ENCODE measurements at places on chromosomes 2 and 18. TPM values are rescaled to one million over a fixed set of nuclear protein-coding genes. Genes with fewer than 3 reads are reported as not detected.

SKA1 gene
- total RNA-seq = 1.5 TPM

- H3K27me3 ChIP-seq = no peaks in the 10 kb centered on the region
- peak overlapping the region; percentile 78 for H3K27ac ChIP-seq
- H3K4me3 ChIP-seq = peak overlapping the region; percentile 46
- DNase-seq = no peak
- H3K36me3 ChIP-seq = no peaks in the 10 kb centered on the region
Measured at GRCh38 chr2:133674066-133674432, 105.8 kb upstream of the NCKAP5 start.

GDF7 gene
- total RNA-seq = 3.5 TPM

DNA sequence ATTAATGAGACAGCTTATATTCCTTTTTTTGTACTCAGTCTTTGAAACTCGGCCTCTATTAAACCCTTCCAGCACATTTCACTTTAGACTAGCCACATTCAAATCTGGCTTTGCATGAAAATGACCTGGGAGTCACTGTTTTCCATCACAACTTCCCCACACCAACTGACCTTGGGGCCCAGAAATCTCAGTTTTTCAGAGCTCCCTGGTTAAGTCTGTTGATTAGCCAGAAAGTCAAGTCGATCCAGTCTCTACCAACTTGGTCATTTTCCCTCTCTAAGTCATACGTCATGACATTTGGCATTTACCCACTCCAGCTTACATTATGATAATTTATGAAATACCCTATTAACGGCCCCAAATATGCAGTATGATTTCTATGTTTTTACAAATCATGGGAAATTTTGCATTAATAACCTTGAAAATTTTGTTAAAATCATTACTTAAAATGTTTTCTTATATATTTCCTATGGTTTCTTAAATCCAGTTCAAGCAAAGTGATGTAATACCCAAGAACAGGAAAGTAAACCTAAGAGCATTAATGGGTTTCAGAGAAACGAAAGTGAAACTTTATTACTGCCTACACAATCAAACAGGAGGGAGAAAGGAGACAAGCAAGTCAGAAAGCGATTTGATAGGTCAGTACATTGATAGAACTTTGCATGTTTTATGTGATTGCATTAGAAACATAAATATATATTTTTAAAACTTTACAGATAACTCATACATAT lies 77.1 kb downstream of the SPATS2L start:
- H3K4me3 ChIP-seq = no peak overlapping the region
- H3K27ac ChIP-seq = no peak overlapping the region
- no peak for DNase-seq
- H3K27me3 ChIP-seq = no peaks in the 10 kb centered on the region

DNA sequence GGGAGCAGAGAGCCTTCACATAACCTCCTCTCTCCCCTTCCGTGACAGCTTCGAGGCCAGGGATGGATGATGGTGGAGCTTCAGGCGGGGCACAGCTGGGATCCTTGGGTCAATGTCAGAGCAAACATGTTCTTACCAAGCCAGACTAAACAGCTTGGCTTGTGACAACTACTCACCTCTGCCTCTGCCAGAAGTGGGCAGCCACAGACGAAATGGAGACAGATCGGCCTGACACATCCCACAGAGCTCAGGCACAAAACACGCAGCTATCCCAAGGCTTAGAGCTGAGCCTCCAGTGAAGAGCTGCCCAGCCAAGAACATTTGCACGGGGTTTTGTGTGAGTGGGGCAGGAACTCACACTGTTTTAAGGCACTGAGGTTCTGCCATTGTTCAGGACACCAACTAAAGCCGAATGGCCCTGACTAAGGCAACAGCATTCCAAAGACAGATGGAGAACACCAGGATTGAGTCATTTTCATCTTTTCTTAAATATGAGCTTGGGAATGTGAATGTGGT lies 12.8 kb downstream of the PXDN start:
- DNase-seq = no peak
- H3K4me1 ChIP-seq = no peaks in the 10 kb centered on the region
- no peaks in the 10 kb centered on the region for H3K27me3 ChIP-seq
- H3K36me3 ChIP-seq = no peaks in the 10 kb centered on the region

DNA sequence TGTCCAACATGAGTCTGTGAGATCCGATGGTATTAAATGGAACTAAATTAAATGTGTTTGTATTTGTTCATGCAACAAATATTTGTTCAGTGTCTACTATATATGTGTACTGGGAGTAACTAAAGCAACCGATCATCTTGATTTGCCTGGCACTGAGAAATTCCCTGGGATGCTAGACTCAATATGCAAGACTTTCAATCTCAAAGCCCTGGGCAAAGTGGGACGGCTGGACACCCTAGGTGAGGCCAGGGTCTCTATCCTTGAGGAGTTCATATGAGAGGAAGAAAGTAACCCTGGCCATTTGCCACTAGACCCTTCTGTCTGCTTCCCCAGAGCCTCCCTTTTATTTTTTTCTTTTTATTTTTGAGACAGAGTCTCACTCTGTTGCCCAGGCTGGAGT lies 44.0 kb upstream of the HPCAL1 start:
- DNase-seq = no peak
- H3K36me3 ChIP-seq = no peaks in the 10 kb centered on the region
- H3K27ac ChIP-seq = no peak overlapping the region
- H3K4me1 ChIP-seq = no peaks in the 10 kb centered on the region

GRCh38 chr2:109545828-109546713 lies 67.7 kb downstream of the SEPTIN10 start:
- DNase-seq = peak; percentile 67
- no peak overlapping the region for H3K4me3 ChIP-seq
- no peaks in the 10 kb centered on the region for H3K4me1 ChIP-seq
- H3K27ac ChIP-seq = no peak overlapping the region

ADRA2B gene
- total RNA-seq = 3.1 TPM

DNA sequence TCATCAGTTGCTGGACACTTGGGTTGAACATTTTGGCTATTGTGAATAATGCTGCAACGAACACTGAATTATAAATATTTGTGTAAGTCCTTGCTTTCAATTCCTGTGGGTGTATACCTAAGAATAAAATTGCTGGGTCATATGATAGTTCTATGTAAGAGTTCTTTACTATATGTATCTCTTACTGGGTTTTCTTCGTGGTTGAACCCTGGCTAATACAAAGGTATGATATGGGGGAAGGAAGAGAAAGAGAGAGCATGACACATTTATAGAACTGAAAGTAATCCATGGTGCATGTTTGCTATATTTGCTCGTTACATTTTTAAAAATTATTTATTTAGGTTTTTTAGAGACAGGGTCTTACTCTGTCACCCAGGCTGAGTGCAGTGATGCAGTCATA lies 143.1 kb upstream of the GAREM1 start:
- no peak overlapping the region for H3K4me3 ChIP-seq
- H3K27me3 ChIP-seq = no peaks in the 10 kb centered on the region
- H3K27ac ChIP-seq = no peak overlapping the region

GRCh38 chr2:199136242-199136641 lies 321.5 kb downstream of the SATB2 start:
- no peaks in the 10 kb centered on the region for H3K4me1 ChIP-seq
- DNase-seq = no peak
- no peaks in the 10 kb centered on the region for H3K36me3 ChIP-seq
- H3K27me3 ChIP-seq = no peaks in the 10 kb centered on the region
- no peak overlapping the region for H3K27ac ChIP-seq

DNA sequence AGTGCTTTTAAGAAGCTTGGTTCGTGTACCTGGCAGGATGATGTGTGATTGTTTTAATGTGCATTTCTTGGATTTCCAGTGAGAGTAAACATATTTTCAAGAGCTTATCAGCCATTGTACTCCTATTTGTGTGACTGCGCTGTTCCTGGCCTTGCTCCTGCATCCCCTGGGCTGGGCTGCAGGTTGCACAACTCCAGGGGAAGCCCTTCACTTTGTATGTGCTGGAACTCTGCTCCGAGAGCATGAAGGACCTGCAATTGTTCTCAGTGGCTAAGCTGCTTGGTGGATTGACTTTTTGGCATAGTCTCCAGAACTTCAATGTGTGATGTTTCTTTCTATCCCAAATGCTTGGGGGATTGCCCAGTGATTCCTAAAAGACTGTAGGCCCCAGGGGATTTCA lies 18.8 kb downstream of the ATP6V1C2 start:
- DNase-seq = no peak
- H3K4me3 ChIP-seq = no peak overlapping the region
- peaks cover 9% of the 10 kb centered on the region for H3K4me1 ChIP-seq
- no peak overlapping the region for H3K27ac ChIP-seq
- H3K36me3 ChIP-seq = no peaks in the 10 kb centered on the region

GRCh38 chr2:62263076-62263715 lies 67.3 kb downstream of the B3GNT2 start:
- H3K4me3 ChIP-seq = no peak overlapping the region
- no peak for DNase-seq
- H3K27me3 ChIP-seq = no peaks in the 10 kb centered on the region

- no peaks in the 10 kb centered on the region for H3K4me1 ChIP-seq
- no peaks in the 10 kb centered on the region for H3K36me3 ChIP-seq
- no peak overlapping the region for H3K27ac ChIP-seq
- peak overlapping the region; percentile 54 for H3K4me3 ChIP-seq
Measured at GRCh38 chr2:109032229-109032820, 43.3 kb upstream of the EDAR start.

FSHR gene
- not detected for total RNA-seq

DNA sequence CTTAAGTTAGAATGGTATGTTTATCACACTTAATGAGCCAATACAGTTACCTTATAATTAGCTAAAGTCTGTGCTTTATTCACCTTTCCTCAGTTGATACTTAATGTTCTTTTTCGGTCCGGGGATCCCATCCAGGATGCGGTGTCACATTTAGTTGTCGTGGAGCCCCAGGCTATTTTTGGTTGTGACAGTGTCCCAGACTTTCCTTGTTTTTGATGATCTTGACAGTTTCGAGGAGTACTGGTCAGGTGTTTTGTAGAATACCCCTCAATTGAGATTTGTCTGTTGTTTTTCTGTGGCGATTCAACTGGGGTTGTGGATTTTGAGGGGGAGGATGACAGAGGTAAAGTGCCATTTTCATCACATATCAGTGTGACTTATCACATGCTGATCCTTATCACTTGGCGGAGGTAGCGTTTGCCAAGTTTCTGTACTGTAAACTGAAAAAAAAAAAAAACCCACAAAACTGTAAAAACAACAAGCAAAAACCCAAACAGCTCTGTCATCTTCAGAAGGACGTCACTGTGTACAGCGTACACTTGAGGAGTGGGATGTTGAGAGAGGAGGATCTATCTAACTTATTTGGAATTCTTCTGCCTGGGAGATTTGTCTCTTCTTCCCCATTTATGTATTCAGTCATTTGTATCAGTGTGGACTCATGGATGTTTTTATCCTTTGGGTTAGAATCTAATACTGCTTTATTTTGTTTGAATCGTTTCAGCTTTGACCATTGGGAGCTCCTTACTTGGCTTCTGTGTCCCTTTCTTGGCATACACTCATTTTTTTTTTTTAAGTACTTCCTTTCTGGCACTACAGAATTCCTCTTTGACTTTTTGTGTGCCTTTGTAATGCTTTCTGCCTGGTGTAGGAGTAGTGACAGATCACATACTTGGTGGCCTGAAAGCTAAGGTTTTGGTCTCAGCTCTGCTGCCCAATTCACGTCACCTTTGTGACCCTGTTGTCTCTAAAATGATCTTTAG lies 68.1 kb downstream of the FMNL2 start:
- no peak overlapping the region for H3K27ac ChIP-seq
- DNase-seq = no peak
- no peaks in the 10 kb centered on the region for H3K36me3 ChIP-seq
- H3K4me3 ChIP-seq = no peak overlapping the region
- no peaks in the 10 kb centered on the region for H3K4me1 ChIP-seq

TPGS2 gene
- total RNA-seq = 15.4 TPM

- no peaks in the 10 kb centered on the region for H3K36me3 ChIP-seq
- no peaks in the 10 kb centered on the region for H3K27me3 ChIP-seq
- DNase-seq = no peak
- H3K4me1 ChIP-seq = no peaks in the 10 kb centered on the region
- H3K27ac ChIP-seq = no peak overlapping the region
- H3K4me3 ChIP-seq = no peak overlapping the region
Measured at GRCh38 chr2:233225230-233226068, 26.0 kb upstream of the ATG16L1 start.

- DNase-seq = no peak
- no peak overlapping the region for H3K27ac ChIP-seq
- no peaks in the 10 kb centered on the region for H3K27me3 ChIP-seq
- H3K4me3 ChIP-seq = no peak overlapping the region
- no peaks in the 10 kb centered on the region for H3K36me3 ChIP-seq
- H3K4me1 ChIP-seq = peaks cover under 1% of the 10 kb centered on the region
Measured at GRCh38 chr2:100208141-100208770, 65.9 kb upstream of the AFF3 start.

KCNS3 gene
- total RNA-seq = 1.3 TPM

GRCh38 chr2:41711736-41712135 lies 336.1 kb upstream of the PKDCC start:
- no peak overlapping the region for H3K27ac ChIP-seq
- no peaks in the 10 kb centered on the region for H3K4me1 ChIP-seq
- H3K36me3 ChIP-seq = no peaks in the 10 kb centered on the region
- DNase-seq = no peak
- H3K4me3 ChIP-seq = no peak overlapping the region

ZNF521 gene
- 0.98 TPM for total RNA-seq

GRCh38 chr2:51032751-51033330 lies 909 bp upstream of the NRXN1 start:
- no peaks in the 10 kb centered on the region for H3K27me3 ChIP-seq
- no peak overlapping the region for H3K27ac ChIP-seq
- DNase-seq = no peak
- no peaks in the 10 kb centered on the region for H3K4me1 ChIP-seq
- no peak overlapping the region for H3K4me3 ChIP-seq

RGPD3 gene
- 0.15 TPM for total RNA-seq

GRCh38 chr2:178865999-178866398 lies 58.8 kb upstream of the TTN start:
- H3K4me1 ChIP-seq = no peaks in the 10 kb centered on the region
- H3K4me3 ChIP-seq = no peak overlapping the region
- no peaks in the 10 kb centered on the region for H3K36me3 ChIP-seq
- H3K27ac ChIP-seq = no peak overlapping the region
- DNase-seq = no peak

GRCh38 chr2:53786352-53786704 lies 425 bp downstream of the ASB3 start:
- H3K27ac ChIP-seq = peak overlapping the region; percentile 77
- no peaks in the 10 kb centered on the region for H3K27me3 ChIP-seq
- DNase-seq = peak; percentile 62
- peaks cover 25% of the 10 kb centered on the region for H3K4me1 ChIP-seq
- H3K4me3 ChIP-seq = peak overlapping the region; percentile 98
- H3K36me3 ChIP-seq = no peaks in the 10 kb centered on the region

- no peak overlapping the region for H3K4me3 ChIP-seq
- H3K36me3 ChIP-seq = no peaks in the 10 kb centered on the region
- DNase-seq = no peak
- H3K4me1 ChIP-seq = no peaks in the 10 kb centered on the region
- no peaks in the 10 kb centered on the region for H3K27me3 ChIP-seq
Measured at GRCh38 chr2:241859017-241859435, 332 bp upstream of the PDCD1 start.
